NCI-H446 (cell line): ENCODE measurements at places on chromosomes 2 and 18.

DNA sequence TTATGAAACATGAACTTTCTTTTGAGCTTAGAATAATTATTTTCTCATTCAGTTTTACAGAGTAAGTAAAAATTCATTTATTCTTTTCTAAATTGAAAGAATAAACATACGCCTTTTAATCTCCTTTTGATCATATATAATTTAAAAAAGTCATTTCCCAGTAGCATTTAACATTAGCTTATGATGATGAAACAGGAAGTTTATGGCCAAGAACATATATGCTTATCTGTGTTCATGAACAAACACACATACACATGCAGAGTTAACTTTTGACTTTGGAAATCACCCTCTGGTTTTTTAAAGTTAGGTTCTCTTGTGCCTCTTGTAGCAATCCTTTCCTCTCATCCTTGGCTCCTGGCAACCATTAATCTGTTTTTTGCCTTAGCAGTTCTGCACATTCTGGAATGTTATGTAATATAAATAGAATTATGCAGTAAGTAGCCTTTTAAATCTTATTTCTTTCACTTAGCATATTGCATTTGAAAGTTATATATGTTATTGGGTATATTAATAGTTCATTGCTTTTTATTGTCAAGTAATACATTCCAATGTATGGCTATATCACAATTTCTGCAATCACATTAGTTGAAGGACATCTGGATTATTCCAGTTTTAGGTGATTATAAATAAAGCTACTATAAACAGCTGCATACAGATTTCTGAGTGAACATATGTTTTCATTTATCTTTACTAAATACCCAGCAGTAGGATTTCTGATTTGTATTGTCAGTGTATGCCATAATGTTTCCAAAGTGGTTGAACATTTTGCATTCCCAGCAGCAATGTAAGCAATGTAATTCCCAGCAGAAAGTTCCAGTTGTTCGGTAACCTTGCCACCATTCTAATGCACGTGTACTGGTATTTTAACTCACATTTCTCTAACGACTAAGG, 210.3 kb downstream of the ZRANB3 start:
- no peak for DNase-seq

- DNase-seq: no peak
Observed at GRCh38 chr18:67545681-67546080, 29.2 kb upstream of the DSEL start.

- no peak for DNase-seq
Observed at GRCh38 chr2:130842770-130843169, 6.1 kb downstream of the ARHGEF4 start.

- no peak for DNase-seq
Observed at GRCh38 chr2:17573804-17574175, 33.3 kb downstream of the VSNL1 start.

- DNase-seq: no peak
Observed at GRCh38 chr18:36322734-36323133, 25.2 kb downstream of the FHOD3 start.

- no peak for DNase-seq
Observed at GRCh38 chr2:203892207-203892606, 24.6 kb downstream of the CTLA4 start.
